AG04450 (cell line): ENCODE measurements at places on chromosomes 3 and 15. TPM values are rescaled to one million over a fixed set of nuclear protein-coding genes. Genes with fewer than 3 reads are reported as not detected.

Gene GAP43
- 1.2 and 1.3 TPM in 2 replicates for polyA plus RNA-seq

Gene CXCR6
- not detected in 2 replicates for polyA plus RNA-seq

Gene FGF7
- polyA plus RNA-seq: 113 and 175 TPM in 2 replicates

Gene WDR93
- polyA plus RNA-seq: 0.05 TPM in 2 replicates

Gene SEMA3B
- polyA plus RNA-seq: 22.0 and 24.7 TPM in 2 replicates

Gene HRG
- polyA plus RNA-seq: not detected in 2 replicates

Gene ABI3BP
- 5.3 and 9.3 TPM in 2 replicates for polyA plus RNA-seq

Gene SOX2
- not detected in 2 replicates for polyA plus RNA-seq

Gene SLC27A2
- 0.11 TPM in 1 of 2 replicates, not detected in the other for polyA plus RNA-seq

Gene GPR149
- not detected in 2 replicates for polyA plus RNA-seq

Gene SAXO2
- polyA plus RNA-seq: 3.5 and 3.6 TPM in 2 replicates

Gene B3GNT5
- polyA plus RNA-seq: 2.0 and 2.9 TPM in 2 replicates

Gene ACAN
- 0.20 and 0.22 TPM in 2 replicates for polyA plus RNA-seq

Gene CASR
- not detected in 2 replicates for polyA plus RNA-seq

Gene ITGA11
- polyA plus RNA-seq: 24.0 and 34.7 TPM in 2 replicates

Gene STRIT1
- not detected in 2 replicates for polyA plus RNA-seq

Gene STX19
- not detected in 2 replicates for polyA plus RNA-seq

Gene KBTBD13
- polyA plus RNA-seq: not detected in 2 replicates

Gene EPHB3
- 1.9 TPM in 2 replicates for polyA plus RNA-seq

Gene CHDH
- 0.01 and 0.02 TPM in 2 replicates for polyA plus RNA-seq

Gene COX5A
- polyA plus RNA-seq: 134 and 147 TPM in 2 replicates

Gene TMEM207
- polyA plus RNA-seq: not detected in 2 replicates

Gene ARGFX
- polyA plus RNA-seq: not detected in 2 replicates

Gene RTP3
- 0.06 and 0.14 TPM in 2 replicates for polyA plus RNA-seq

Gene APBA2
- polyA plus RNA-seq: 18.9 and 27.9 TPM in 2 replicates

Gene ZNF860
- polyA plus RNA-seq: 0.48 and 0.63 TPM in 2 replicates

Gene SLC38A3
- polyA plus RNA-seq: 0.06 and 0.11 TPM in 2 replicates

Gene CACNA1D
- polyA plus RNA-seq: 0.06 and 0.07 TPM in 2 replicates

Gene SI
- not detected in 2 replicates for polyA plus RNA-seq

Gene KCNH8
- not detected in 2 replicates for polyA plus RNA-seq

Gene KLHL40
- polyA plus RNA-seq: not detected in 2 replicates

Gene ATG3
- polyA plus RNA-seq: 44.5 and 60.7 TPM in 2 replicates

Gene PARP15
- 0.09 and 0.22 TPM in 2 replicates for polyA plus RNA-seq

Gene TM4SF1
- polyA plus RNA-seq: 232 and 260 TPM in 2 replicates

Gene NCKIPSD
- 25.4 and 36.3 TPM in 2 replicates for polyA plus RNA-seq

Gene ADIPOQ
- polyA plus RNA-seq: not detected in 2 replicates

Gene PLA2G4E
- not detected in 2 replicates for polyA plus RNA-seq

Gene ST8SIA2
- polyA plus RNA-seq: 0.21 and 0.33 TPM in 2 replicates

Gene SLC30A4
- polyA plus RNA-seq: 3.9 and 5.1 TPM in 2 replicates

Gene CCDC80
- polyA plus RNA-seq: 202 and 289 TPM in 2 replicates

Gene SATB1
- polyA plus RNA-seq: 11.5 and 12.3 TPM in 2 replicates

Gene KBTBD12
- not detected in 2 replicates for polyA plus RNA-seq

Gene ATP13A5
- not detected in 2 replicates for polyA plus RNA-seq
